ENCODE measurements at places on chromosomes 11 and 22. TPM values are rescaled to one million over a fixed set of nuclear protein-coding genes. Genes with fewer than 3 reads are reported as not detected.

GRCh38 chr11:66467756-66468155 is 1.1 kb downstream of the PELI3 start:
- no peak for DNase-seq

DNA sequence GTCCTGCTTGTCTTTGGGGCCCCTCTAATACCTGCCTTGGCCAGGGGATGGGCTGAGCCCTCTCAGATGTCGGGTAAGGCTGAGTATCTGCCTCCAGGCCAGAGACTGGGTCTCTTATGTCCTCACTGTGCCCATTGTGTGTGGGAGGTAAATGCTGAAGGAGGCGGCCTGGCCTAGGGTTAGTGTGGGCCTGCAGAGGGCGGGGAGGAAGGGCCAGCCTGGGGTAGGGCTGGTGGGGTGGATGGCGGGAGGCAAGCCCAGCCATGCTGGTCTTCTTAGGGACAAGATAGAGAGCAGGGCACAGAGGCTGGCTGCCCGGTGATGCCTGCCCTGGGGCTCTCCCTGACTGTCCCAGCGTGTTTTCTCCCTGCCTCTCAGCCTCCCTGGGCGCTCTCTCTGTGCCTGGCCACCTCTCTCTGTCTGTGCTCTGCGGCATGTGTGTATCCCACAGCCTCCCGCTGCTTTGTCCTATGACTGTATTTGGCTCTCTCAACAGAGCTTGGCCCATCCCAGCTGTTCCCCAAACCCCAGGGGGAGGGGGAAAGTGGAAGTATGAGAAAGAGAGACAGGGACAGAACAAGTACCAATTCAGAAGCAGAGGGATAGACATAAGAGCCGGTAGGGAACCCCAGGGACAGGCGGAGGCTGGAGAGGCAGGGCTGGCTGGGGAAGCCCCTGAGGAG is 57.0 kb downstream of the PDE2A start:
- no peak for DNase-seq

- DNase-seq: no peak
Observed at GRCh38 chr11:13763341-13763740, 94.9 kb downstream of the FAR1 start.

DNA sequence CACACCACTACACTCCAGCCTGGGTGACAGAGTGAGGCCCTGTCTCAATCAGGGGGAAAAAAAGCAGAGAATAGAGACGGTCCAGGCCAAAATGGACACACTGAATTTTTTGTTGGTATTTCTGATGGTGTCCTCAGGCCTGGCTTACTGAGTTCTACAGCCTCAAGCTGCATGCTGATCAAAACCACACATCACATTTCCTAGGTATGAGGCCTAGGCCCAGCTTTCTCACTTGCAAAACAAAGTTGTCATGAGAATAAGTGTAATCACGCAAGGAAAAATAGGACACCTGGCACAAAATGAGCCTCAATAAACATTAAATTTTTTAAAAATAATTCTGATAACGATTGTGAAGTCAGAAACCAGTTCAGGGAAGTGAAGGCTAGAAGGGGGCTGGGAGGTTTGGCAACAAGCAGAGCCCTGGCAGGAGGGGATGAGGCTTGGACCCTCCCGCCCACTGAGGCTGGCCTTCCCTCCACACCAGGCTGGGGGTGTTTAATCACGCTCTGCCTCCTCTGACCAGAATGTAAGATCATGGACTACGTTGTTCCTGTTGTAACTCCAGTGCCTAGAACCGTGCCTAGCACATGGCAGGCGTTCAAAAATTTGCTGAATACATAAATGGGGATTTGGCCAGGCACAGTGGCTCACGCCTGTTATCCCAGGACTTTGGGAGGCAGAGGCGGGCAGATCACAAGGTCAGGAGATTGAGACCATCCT is 18.1 kb downstream of the PACSIN2 start:
- no peak for DNase-seq

DNA sequence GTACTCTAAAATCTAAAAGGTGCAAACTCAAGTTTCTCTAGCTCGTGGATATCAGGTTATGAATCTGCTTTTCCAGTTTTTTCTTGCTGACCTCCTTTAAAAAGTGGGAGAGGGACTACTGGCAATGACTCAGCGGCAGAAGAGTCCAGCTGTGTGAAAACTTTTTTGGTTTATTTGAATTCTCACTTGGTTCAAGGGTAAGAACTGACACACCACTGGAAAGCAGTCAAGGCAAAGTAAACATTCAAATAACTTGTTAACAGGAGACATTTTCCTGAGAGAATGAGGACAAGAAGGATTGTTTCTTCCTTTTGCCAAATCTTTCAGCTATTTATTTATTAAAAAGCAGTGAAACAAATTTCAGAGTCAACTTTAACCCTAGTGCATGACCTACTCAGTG is 36.1 kb downstream of the CDON start:
- DNase-seq: no peak

DNA sequence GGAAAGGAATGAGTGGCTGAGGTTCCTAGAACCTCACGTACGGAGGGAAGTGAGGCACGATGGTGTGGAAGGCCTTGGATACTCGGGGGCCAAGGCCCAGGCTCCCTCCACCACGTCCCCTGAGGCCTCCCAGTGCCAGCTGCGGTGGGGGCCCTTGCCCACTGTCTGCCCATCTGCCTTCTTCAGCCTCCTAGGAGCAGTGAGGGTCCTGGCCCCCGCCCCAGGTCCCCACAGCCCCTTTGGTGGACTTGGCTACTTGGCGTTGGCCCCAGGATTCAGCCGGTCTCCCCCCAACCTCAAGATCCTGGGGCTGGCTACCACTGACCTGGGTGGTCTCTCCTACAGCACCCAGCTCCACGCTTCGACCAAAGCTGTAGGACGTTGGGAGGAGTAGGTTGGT is 373.6 kb downstream of the TBC1D22A start:
- DNase-seq: no peak

- no peak for DNase-seq
Observed at GRCh38 chr22:20607157-20607907, 99.9 kb downstream of the MED15 start.

Gene BACE1
- 2.6 TPM for total RNA-seq

Gene WEE1
- 50.5 TPM for total RNA-seq

Gene PNPLA5
- not detected for total RNA-seq
